WTC11 (cell line): ENCODE measurements at places on chromosomes 7 and 10. TPM values are rescaled to one million over a fixed set of nuclear protein-coding genes. Genes with fewer than 3 reads are reported as not detected.

- DNase-seq, result no peak
Observed at GRCh38 chr7:107322015-107322414, 147.8 kb upstream of the GPR22 start.

- DNase-seq, result no peak
Observed at GRCh38 chr7:47762746-47763062, 180.8 kb upstream of the TNS3 start.

- DNase-seq, result no peak
Observed at GRCh38 chr7:74430961-74431466, 22.7 kb upstream of the GTF2IRD1 start.

DNA sequence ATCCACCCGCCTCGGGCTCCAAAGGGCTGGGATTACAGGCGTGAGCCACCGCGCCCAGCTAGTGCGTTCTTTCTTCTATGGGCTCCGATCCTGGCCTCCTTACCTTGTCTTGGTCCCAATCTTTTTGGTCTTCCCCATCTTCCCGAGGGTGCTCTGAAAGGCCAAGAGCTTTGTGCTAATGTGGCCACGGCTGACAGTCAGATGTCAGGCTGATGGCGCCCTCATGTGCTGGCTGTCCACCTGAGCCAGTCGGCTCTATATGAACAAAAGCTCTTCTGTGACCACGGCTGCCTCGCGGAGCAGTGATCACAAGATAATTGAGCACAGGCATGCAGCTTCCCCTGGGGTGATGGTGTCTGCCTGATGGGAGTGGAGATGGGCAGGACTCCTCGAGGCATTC lies 11.0 kb upstream of the AHCYL2 start:
- peak; percentile 68 for DNase-seq

DNA sequence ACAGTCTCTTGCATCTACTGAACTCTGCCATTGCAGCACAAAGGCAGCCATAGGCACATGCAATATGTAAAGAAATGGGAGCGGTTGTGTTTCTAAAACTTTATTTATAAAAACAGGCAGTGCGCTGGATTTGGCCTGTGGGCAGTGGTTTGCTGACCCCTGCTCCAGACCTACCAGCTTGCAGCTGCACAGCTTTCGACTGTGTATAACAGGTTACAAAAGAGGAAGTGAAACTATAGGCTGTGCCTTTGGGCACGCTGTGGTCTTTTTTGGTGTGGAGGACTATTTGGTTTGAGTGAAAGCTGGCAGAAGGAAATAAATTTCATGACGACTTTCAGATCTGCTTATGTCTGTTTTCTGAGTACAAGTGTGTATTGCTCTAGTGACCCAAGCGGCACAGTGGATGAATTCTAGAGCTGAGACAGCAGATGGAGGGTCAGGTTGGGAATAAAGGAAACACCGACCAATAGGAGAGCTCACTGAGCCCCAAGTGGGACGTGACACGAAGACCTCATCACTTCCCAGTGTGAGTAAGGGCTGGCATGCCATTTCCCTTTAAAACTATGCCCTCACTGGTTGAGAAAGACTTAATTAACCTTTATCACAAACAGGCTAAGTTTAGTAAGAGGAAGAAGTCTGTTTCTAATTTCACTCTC lies 152.7 kb downstream of the ANK3 start:
- no peak for DNase-seq

- DNase-seq, result peak; percentile 57
Observed at GRCh38 chr7:137592232-137592896, 248.8 kb upstream of the PTN start.

GRCh38 chr10:110912374-110912773 lies 6.6 kb downstream of the BBIP1 start:
- no peak for DNase-seq

- no peak for DNase-seq
Observed at GRCh38 chr7:30286749-30287148, 2.4 kb downstream of the ZNRF2 start.

Gene AGMO
- 0.77 to 1.1 TPM (median 1.0 TPM) in 3 replicates for total RNA-seq

Gene SFTPA2
- 4.6 to 5.9 TPM (median 5.7 TPM) in 3 replicates for total RNA-seq
